Stimulated activated CD8-positive, alpha-beta memory T cell treated with anti-CD3 and anti-CD28 coated beads, Interleukin-15, amount 100 ng/mL, for 1 hour (primary cell): ENCODE measurements at places on chromosomes 11 and 22.

DNA sequence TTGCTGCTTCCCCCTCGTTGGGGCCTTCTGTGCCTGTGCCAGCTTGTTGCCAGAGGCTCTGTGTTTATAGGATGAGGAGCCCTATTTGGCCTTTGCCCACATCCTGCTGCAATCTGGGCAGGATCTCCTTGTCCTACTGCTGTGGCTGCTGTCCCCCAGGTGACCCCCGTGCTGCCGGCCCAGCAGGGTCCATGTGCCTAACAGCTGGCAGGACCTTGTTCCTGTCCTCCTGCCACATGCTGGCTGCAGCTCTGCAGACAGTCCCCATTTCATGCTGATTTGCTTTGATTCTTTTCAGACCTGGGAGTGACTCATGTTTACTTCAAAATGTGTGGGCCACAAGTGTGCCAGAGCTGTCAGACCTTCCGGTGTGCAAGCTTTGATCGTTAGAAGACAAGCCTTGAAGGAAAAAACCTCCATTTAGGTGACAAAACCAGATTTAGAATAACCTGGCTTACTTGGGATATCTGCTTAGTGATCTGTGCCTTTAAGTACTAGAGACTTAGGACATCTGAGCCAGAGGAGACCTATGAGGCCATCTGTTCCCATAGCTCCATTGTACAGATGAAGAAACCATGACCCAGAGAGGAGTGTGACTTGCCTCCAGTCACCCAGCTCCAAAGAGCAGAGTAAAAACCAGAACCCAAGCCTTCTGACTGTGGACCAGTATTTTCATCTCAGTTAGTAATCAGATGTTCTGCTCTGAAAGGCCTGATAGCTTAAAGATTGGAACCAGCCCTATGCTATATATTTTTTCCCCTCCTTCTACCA is 11.1 kb downstream of the NAV2 start:
- DNase-seq, result no peak

DNA sequence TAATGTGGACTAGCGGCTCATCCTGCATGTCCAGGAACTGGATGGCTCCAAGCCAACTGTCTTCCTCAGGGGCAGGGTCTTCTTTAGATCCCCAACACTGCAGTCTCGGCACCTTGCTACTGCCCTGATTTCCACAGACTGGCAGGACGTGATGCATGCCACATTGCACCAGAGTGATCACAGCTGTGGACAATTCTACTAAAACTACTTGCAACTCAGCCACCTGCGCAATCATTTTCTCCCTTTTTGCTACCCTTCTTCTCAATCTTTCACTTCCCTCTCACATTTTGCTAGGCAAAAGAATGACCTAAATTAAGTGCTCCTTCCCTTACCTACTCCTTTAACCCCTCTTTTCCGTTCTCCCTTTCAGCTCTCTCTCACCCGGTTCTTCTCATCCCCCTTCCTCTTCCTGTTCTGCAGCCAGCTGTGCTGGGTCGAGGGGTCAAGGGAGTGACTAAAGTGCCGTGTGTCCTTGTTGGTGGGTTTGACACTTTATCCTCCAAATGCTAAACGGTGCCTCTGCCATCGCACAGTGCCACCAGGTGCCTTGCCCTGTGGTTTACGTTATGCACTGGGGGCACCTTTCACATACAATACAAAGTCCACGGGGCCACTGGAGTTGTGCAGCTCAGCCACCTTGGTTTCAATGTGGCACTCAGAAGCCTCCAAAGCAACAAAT is 11.5 kb upstream of the PEX26 start:
- DNase-seq, result no peak

GRCh38 chr11:46248289-46249102 is 29.0 kb upstream of the CREB3L1 start:
- DNase-seq, result no peak

GRCh38 chr22:48936391-48936790 is 891.3 kb downstream of the BRD1 start:
- DNase-seq, result no peak

- DNase-seq, result no peak
Measured at GRCh38 chr11:74682731-74683278, 48.4 kb downstream of the CHRDL2 start.

DNA sequence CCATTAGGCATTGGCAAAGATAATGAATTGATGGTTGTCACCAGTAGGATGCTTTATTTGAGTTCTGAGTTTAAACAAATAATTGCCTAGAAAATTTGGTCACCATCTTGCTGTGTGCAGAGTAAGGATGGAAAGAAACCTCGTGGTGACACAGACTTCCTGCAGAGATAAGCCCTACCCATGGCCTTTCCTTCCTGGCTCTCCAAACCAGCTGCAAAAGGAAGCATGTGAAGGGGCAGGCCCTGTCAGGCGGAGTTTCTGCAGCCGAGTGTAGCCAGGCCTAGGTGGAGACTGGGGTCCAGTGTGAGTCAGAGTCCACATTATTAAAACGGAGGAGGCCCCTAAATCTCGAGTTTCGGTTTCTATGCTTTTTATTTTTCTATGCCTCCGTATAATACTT is 83.1 kb upstream of the ADSL start:
- DNase-seq, result no peak

GRCh38 chr11:21650961-21651360 is 541.9 kb upstream of the ANO5 start:
- DNase-seq, result no peak

DNA sequence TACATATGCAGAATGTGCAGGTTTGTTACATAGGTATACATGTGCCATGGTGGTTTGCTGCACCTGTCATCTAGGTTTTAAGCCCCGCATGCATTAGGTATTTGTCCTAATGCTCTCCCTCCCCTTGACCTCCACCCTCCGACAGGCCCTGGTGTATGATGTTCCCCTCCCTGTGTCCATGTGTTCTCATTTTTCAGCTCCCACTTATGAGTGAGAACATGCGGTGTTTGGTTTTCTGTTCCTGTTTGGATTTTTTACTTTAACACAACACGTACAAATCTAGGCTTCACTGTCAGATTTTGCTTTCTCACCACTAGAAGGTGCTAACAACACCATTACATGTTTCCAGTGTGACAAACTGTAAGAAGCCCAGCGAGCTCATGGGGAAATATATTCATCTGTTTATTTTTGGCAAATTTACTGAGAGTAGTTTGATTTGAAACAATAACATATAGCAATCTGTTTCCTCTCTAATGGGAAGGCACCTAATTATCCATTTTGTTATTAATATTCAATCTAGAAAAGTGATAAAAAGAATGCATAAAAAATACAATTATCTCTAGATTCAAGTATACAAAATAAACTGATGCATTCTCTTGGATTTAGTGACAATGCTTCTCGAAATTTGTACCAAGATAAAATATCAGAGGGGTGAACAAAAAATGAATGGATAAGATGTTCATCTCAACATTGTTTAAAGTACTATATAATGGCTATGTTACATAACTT is 23.2 kb upstream of the BIRC3 start:
- DNase-seq, result no peak

- DNase-seq, result no peak
Measured at GRCh38 chr11:59899532-59899931, 20.9 kb downstream of the OOSP3 start.

DNA sequence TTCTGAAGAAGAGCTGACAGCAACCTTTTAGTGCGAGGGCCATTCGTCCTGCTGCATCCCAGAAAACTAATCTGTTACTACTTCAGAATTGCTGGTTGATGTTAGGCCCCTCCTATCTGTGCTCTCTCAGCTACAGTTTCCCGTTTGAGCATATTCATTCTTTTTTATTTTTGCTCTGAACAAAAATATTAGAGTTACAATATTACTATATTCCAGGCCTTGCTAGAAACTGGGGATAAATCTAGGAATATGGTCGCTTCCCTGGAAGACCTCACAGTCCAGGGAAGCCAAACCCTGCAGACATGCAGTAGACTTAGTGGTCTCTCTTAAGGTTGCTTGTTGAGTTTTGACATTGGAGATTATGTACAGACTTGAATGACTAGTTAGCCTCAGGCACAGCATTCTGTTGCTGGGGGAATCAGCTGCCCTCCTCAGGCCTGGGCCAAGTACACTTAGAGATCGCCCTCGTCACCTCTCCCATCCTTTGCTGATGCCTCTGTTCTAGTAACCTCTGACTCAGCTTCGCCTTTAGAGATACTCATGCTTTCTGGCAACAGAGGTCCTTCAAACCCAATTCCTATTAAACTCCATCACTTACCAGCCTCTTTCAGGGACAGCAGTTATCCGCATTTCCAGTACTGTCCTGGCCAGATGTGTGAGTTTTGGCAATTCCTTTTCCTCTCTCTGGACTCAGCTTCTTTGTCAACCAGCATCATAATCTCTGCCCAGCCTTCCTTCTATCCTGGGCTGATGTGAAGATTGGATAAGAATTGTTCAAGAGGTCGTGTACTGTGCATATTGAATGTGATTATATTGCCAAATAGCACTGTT is 698 bp upstream of the ANAPC15 start:
- DNase-seq, result no peak
